ENCODE measurements at places on chromosomes 1 and 21. TPM values are rescaled to one million over a fixed set of nuclear protein-coding genes. Genes with fewer than 3 reads are reported as not detected.

- DNase-seq = no peak
Measured at GRCh38 chr1:25649505-25650288, 33.1 kb downstream of the MAN1C1 start.

DNA sequence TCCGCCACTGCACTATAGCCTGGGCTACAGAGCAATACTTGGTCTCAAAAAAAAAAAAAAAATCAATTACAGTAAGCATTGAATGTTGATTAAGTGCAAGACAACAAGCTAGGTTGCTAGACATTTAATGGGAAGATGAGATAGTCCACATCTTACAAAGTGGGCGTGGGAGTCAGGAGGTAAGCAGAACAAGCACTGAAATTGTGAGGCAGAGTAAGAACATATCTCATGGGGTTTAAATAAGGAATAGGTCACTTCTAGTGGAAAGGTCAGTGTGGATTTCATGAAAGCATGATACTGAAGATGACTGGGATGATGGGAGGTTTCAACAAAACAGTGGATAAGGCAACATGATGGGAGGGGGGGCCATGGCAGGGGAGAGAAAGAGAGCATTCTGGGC lies 1.9 kb upstream of the OLFML2B start:
- DNase-seq = no peak

DNA sequence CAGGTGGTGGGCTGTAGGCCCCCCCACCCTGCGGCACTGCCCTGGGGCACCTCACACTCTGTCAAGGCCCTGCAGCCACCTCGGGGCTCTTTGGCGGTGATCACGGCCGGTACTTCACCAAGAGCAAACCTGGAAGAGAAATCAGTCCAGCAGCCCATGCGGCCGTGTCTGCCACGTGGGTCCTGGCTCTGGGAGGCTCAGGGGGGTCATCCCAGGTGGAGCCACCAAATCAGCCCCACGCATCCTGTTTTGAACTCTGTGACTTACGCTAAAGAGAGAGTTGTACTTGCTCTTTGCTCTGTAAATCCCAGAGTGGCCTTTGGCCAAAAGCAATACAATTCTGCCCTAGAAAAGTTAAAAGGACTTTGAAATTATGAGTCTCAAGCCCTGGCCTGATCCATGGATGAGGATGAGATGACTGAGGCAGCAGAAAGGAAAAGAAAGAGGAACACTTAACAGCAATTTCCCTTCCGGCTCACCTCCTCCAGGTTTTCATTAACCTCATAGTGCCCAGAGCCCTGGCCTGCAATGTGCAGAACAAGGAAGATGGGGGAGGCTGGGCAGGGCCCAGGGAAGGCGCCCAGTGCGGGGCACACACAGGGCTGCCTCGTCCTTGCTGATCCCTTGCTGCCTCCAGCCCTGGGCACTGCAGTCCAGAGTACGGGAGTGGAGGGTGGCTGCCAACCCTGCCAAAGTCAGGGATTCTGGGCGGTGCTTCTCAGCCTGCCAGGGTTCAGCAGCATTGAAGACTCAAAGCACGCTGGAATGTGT lies 337.0 kb downstream of the MATN1 start:
- no peak for DNase-seq

DNA sequence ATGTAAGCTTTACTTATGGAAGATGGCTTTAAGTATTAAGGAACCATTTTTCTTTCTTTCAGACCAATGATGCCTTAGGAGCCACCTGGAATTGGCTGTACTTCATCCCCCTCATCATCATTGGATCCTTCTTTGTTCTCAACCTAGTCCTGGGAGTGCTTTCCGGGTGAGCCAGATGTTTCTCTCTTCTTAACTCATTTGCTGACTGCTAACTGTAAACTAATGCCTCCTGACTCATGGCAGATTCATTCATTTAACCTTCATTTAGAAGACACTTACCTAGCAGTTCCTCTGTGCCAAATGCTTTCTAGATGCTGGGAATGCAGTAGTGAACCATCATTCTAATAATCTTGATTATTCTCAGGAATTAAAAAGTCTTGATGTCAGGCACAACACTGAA lies 168.0 kb downstream of the CACNA1E start:
- no peak for DNase-seq

DNA sequence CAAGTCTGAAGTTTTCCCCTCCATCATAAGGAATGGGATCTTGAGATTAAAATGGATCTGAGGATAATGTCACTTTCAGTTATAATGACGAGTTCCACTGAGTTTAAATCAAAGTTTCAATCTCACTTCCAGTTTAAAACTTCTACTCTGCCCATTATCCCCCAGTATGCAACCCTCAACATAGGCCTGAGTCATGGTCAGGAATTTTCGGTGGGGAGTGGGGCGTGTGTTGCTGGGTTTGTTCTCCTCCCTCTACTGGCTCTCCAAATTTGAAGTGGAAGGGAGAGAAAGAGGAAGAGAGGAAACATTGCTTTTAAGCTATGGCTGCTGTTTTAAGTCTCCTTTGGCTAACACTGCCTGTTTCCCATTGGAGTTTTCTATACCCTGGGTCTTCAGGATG lies 152.9 kb downstream of the TM2D1 start:
- DNase-seq = no peak

Gene ACKR1
- total RNA-seq = not detected
